ENCODE measurements at places on chromosomes 4 and X. TPM values are rescaled to one million over a fixed set of nuclear protein-coding genes. Genes with fewer than 3 reads are reported as not detected.

LUZP4 gene
- not detected for total RNA-seq

MANBA gene
- total RNA-seq, result 13.3 TPM

CSAG3 gene
- total RNA-seq, result not detected

PAGE2 gene
- total RNA-seq, result not detected

ZDHHC9 gene
- total RNA-seq, result 15.7 TPM

CXCL3 gene
- total RNA-seq, result 0.33 TPM

GK gene
- 3.7 TPM for total RNA-seq

CCKAR gene
- not detected for total RNA-seq

STAP1 gene
- under 0.01 TPM for total RNA-seq

PCYT1B gene
- not detected for total RNA-seq

AADAT gene
- total RNA-seq, result 0.65 TPM

VEGFC gene
- 0.26 TPM for total RNA-seq

TLR3 gene
- 0.60 TPM for total RNA-seq

ADH1C gene
- total RNA-seq, result not detected

AMOT gene
- 9.7 TPM for total RNA-seq

PTCHD1 gene
- not detected for total RNA-seq

GJB1 gene
- total RNA-seq, result not detected

HSFX4 gene
- not detected for total RNA-seq

PAGE4 gene
- not detected for total RNA-seq

INTS6L gene
- total RNA-seq, result 0.52 TPM

PRRG3 gene
- total RNA-seq, result not detected

F8A2 gene
- not detected for total RNA-seq

SPP1 gene
- total RNA-seq, result not detected

ERCC6L gene
- 0.95 TPM for total RNA-seq

ERVMER34-1 gene
- total RNA-seq, result 0.09 TPM

SCOC gene
- 42.3 TPM for total RNA-seq

TMPRSS11B gene
- not detected for total RNA-seq

FGFRL1 gene
- total RNA-seq, result 5.7 TPM

UGT2B15 gene
- not detected for total RNA-seq

SEPTIN11 gene
- total RNA-seq, result 160 TPM

GRIA3 gene
- total RNA-seq, result not detected

CYTL1 gene
- 13.9 TPM for total RNA-seq

GTPBP6 gene
- 26.3 TPM for total RNA-seq

DCAF4L1 gene
- total RNA-seq, result 0.17 TPM

MXRA5 gene
- under 0.01 TPM for total RNA-seq
